ENCODE measurements at places on chromosomes 13 and 19.
A peak's percentile ranks its signal among the peaks of the same experiment; 100 is the strongest.

- no peak for DNase-seq
Measured at GRCh38 chr13:38733146-38733545, 46.3 kb downstream of the FREM2 start.

GRCh38 chr13:95411428-95412040, 110.3 kb upstream of the ABCC4 start:
- DNase-seq: no peak

DNA sequence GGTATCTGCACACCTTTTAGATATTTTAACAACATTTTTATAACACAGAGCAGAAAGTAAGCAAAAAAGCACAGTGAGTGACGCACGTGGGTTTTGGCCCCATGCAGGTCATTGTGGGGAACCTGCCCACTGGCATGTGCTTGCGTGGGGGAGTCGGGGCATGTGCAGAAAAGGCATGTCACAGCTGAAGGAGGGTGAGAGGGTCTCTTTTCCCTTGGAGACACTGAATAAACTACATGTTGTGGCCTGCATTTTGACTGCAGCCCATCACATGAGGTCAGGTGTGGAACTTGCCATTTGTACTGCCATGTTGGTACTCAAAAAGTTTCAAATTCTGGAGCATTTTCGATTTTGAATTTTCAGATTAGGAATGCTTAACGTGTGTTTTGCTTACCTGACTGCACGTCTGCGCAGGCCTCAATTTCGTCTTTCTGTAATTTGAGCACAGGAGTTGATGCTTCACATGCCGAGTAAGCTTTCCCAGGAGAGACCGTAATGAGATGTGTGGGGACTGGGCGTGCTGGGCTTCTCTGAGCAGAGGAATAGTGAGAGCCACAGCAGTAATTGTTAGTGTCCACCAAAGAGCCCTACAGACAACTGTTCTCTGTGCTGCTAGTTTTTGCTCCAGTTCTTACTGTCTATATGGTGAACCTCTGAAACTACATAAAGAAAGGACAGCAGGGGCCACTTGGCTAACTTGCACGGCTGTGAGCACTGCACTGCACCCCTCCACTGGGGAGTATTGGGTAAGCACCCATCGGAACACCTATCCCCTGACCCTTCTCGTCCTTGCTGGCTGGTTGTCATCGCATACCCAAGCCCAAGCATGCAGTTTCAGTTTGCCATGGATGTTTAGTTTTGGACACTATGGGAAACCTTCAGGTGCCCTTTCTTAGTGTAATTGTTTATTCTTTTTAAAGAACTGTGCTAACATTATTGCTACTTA, 72.9 kb upstream of the GPR183 start:
- DNase-seq: no peak

DNA sequence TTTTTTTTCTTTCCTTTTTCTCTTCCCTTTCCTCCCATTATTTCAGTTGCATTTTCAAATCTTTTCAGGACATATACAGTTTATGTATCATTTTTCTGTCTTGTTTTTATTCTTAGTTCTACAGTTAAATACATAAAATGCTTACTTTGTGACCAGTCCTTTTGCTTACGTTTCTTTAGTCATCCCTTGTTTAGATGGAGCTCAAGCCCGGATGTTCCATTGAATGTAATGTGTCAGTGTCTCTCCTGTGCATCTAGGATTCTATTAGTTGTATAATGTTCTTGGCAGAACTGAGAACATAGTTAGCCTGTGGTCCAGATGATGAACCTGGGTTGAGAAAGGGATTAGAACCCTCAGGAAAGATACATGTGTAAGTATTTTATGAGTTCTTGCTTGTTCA, 17.8 kb downstream of the WASF3 start:
- DNase-seq: no peak

DNA sequence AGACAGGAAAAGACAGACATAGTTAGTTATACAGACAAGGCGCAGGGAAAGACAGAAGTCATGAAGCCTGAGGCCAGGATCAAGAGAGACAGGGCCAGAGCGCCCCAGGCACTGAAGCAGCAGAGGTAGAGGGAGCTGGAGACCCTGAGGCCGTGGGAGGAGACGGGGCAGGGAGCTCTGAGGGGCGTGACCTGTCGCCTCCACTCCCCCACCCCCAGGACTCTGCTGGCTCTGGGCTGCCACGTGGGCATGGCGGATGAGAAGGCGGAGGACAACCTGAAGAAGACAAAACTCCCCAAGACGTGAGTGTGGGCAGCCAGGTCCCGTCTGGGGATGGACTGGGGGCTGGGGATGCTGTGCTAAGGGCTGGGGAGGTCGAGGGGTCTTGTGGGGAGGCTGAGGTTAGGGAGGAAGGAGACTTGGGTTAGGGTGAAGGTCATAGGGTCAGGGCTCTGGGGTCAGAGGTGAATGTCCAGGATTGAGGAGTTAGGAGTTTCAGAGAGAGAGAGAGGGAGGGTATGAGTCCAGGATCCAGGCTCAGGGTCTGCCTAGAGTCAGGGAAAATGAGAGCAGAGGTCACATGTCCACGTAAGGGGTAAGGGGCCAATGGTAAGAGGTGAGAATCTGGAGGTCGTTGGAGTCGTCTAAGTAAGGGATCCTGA, 31.1 kb downstream of the RYR1 start:
- DNase-seq: no peak

DNA sequence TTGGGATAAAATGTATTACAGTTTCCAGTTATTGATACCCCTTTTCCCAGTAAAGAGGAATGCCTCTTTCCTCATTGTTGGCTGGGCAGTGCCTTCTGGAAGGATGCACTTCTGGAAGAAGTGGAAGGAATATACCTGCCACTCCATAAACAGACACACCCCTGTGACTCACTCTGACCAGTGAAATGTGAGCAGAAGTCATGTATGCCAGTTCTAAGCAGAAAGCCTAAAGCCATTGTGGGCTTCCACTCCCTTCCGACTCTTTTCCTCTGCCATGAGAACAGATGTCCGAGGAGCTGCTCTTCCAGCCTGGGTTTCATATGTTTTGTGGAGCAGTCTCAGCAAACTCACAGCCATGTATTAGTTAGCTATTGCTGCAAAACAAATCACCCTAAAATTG, 166.1 kb upstream of the SERP2 start:
- no peak for DNase-seq

DNA sequence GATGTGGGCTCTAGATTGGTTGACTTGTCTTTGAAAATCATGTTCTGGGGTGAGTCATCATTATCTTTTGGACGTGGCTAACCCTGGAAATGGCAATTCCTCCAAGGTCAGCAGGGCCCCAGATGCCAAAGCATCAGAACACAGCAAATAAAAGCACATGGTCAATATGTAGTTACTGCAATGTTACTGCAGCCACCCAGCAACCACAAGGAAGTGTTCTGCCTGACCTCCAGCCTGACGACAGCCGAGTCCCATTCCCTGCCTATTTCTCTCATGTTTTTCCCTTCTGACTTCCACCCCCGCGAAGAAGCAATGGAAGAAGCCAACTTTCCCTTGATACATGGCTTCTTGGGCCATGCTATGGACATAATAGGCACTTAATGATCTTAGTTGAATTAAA, 577.9 kb downstream of the IRS2 start:
- DNase-seq: no peak

- DNase-seq: no peak
Measured at GRCh38 chr13:62908321-62908720, 1492.7 kb upstream of the PCDH20 start.

DNA sequence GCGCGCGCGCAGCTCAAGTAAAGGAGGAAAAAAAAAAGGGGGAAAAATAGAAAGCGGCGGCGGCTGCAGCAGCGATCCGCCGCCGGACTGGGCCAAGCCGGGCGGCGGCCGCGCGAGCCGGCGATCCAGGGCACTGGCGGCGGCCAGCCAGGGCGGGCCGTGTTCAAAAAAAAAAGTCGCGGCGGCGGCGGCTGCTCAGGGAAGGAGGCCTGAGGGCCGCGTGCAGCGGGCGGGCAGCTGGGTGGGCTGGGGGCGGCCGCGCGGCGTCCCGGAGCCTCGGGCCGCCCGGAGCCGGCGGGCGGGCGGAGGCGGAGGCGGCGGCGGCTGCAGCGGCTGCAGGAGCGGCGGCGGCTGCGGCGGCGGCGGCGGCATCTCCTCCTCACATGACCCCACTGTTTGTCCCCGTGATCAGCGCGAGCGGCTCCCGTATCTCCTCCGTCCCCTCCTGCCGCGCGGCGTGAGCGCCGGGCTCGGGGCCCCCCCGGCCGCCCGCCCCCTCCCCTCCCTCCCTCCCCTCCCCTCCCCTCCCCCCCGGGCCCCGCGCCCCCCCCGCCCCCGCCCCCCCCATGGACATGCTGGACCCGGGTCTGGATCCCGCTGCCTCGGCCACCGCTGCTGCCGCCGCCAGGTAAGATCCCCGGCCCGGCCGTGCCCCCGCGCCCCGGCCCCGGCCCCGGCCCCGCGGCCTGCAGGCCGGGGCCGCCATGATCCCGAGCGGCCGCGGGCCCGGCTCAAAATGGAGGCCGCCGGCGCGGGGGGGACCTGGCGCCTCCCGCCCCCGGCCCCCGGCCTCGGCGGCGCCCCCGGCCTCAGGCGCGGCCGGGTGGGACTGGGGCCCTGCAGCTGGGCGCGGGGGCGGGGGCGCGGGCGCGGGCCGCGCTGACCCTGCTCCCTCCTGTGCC, at the start of gene USF2:
TSS of gene USF2 (plus strand) at position 427 of the 902 bp plus-strand sequence. CDS start at position 567, 140 bp downstream.
- DNase-seq: peak; percentile 55

DNA sequence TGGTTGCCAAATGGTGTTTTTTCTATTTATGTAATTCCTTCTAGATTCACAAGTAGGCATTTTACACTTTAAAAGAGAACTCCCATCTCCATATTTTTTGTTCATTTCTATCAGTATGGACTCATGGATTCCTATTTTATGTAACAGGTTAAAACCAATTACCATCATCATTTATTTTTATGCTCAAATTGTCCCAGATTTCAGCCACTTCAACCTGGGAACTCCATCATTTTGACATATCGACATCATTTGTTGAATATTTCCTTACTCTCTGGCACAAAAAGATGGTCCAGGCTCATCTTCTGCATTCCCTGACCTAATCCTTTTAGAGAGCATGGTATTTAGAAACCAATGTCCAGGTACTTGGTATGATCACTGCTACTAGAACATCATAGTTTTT, 79.9 kb downstream of the VWA8 start:
- no peak for DNase-seq

- DNase-seq: no peak
Measured at GRCh38 chr13:35909837-35910540, 221.2 kb downstream of the DCLK1 start.

- DNase-seq: no peak
Measured at GRCh38 chr13:113041896-113042295, 63.7 kb upstream of the F7 start.

DNA sequence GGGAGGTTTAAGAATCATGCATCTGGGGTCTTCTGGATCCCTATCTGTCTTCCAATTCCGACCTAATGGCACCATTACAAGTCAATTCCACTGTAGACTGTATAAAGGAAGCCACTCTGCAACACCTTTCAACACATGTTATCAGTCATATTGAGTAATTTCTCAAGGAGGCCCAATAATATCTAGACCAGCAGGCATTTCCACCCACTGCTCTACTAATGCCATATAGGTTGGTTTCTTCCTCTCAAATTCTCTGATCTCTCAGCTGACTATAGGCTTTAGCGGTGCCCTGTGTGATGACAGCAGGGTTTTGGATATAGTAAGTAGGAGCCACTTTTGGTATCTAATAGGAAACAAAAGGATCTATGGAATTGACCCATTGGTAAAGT, 12.4 kb upstream of the ITM2B start:
- no peak for DNase-seq

- no peak for DNase-seq
Measured at GRCh38 chr19:48370955-48371354, 6.8 kb downstream of the SYNGR4 start.

- DNase-seq: no peak
Measured at GRCh38 chr13:23806874-23807526, 82.2 kb downstream of the MIPEP start.

DNA sequence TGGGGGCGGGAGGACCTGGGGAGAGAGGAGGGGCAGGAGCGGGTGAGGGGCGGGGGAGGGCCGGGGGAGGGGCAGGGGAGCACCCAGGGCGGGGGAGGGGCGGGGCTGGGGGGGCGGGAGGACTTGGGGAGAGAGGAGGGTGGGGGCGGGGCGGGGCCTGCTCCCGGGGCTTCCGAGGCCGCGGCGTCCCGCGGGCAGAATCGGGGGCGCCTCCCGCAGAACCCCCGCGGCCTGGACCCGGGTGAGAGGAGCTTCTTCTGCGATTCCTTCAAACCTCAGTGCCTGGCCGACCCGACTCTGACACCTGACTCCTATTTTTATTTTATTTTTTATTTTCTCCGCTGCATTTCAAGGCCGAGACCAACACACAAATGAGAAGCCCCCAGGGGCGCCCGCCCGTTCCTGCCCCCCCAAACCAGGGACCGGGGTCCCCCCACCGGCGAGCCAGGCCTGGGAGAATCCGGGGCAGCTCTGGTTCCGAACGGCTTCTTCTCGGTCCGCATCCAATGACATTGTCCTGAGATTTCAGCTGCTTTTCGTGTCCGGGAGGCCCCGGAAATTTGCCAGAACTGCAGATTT, 470 bp upstream of the GRTP1 start:
- DNase-seq: no peak

DNA sequence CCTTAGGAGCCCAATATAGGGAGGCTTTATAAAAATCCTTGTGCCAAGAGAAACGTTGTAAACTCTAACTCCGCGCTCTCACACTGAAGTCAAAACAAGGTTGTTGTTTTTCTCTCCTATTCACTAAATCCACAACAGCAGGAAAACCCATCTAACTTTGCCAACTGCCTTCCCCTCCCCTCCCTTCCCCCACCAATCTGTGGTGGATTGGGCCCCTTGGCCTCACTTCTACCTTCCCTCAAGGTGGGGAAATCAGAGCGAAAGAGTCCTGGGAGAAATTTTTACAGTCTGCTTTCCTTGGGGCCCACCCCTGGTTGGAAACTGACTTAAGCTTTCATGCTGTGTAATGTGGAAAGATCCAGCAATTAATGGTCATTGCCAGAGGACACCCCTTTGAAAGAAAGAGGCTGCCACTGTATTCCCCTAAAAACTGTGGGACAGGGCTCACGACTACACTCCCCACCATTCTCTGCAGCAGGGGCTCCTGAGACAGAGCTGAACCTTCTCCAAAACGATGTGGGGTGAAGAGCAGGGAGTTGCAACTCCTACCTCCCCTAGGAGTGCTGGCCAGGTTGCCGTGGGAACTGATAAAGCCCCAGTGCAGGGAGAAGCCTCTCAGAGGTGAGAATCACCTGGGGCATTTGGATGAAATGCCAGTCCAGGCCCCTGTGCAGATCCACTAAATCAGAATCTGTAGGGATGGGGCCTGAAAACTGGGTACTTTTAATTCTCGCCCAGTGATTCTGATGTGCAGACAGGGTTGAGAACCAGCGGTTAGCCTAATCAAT, 1.1 kb downstream of the DHRS12 start:
- DNase-seq: no peak

DNA sequence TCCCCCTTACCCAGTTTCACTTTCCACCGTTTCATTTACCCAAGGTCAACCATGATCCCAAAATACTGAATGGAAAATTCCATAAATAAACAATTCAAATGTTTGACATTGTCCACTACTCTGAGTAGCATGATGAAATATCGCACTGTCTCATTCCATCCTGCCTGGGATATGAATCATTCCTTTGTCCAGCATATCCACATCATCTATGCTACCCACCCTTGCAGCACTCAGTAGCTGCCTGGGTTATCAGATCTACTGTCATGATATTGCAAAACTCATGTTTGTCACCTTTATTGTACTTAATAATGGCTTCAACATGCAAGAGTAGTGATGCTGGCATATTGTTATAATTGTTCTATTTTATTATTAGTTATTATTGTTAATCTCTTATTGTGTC, 263.9 kb upstream of the NBEA start:
- DNase-seq: no peak

GRCh38 chr13:110298505-110299282, 8.3 kb downstream of the COL4A1 start:
- DNase-seq: no peak

Data from stimulated activated naive CD4-positive, alpha-beta T cell treated with Interleukin-2 at 50 U/mL for 16 hours (primary cell).